CD4-positive, alpha-beta T cell treated with Interferon alpha-2 for 1 hour (primary cell): ENCODE measurements at places on chromosomes 7 and 10.

DNA sequence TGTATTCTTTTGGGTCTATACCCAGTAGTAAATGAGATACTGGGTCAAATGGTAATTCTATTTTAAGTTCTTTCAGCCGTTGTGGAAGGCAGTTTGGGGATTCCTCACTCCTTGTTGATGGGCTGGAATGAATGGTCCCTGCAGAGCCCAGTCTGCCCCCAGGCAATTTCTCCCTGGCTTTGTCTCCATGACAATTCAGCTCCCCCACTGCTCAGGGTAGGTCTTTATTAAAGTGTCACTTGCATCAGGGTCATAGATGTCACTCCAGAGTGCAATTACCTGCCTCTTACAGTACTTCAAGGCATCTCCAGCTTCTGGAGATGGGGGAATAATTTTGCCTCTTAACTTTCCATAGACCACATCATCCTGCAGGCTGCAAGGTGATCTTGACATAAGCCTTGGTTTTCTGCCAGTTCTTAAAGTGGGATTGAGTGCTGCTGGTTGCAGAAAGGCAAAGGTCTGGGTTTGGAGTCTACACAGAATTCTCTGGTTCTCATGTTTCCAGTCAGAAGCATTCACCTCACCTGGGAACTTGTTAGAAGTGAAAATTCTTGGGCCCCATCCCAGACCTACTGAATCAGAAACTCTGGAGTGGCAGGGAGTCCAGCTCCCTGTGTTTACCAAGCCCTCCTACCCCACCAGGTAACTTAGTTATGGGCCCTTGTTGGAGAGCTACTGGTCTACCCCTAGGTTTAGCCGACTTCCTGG is 442.4 kb downstream of the GALNT17 start:
- DNase-seq = no peak

GRCh38 chr7:92246360-92247101 is 757 bp downstream of the ANKIB1 start:
- DNase-seq = peak; percentile 6

- DNase-seq = no peak
Observed at GRCh38 chr10:111548084-111548726, 471.4 kb downstream of the ADRA2A start.

GRCh38 chr10:103855424-103855823 is at the start of gene SH3PXD2A:
TSS of gene SH3PXD2A (minus strand) at chr10:103855576. CDS start at chr10:103855266, 310 bp downstream.
- DNase-seq = no peak

GRCh38 chr7:22948770-22949169 is 65.2 kb downstream of the HYCC1 start:
- DNase-seq = no peak

GRCh38 chr10:30782537-30783461 is 153.2 kb upstream of the LYZL2 start:
- DNase-seq = no peak

DNA sequence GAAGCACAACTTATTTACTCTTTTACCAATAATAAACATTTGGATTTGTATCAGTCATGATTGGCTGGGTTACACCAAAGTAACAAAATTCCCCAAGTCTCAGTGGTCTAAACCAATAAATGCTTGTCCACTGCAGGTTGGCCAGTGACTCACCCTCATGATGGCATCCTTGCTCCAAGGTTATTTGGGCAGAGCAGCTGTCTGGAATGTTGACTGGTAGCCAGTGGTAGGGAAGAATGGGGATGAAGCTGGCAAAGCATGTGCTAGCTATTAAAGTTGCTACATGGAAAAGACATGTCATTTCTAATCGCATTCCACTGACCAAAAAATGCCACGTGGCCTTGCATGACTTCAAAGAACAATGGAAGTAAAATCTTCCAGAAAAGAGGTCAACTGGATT is 1168.7 kb upstream of the CELF2 start:
- no peak for DNase-seq

DNA sequence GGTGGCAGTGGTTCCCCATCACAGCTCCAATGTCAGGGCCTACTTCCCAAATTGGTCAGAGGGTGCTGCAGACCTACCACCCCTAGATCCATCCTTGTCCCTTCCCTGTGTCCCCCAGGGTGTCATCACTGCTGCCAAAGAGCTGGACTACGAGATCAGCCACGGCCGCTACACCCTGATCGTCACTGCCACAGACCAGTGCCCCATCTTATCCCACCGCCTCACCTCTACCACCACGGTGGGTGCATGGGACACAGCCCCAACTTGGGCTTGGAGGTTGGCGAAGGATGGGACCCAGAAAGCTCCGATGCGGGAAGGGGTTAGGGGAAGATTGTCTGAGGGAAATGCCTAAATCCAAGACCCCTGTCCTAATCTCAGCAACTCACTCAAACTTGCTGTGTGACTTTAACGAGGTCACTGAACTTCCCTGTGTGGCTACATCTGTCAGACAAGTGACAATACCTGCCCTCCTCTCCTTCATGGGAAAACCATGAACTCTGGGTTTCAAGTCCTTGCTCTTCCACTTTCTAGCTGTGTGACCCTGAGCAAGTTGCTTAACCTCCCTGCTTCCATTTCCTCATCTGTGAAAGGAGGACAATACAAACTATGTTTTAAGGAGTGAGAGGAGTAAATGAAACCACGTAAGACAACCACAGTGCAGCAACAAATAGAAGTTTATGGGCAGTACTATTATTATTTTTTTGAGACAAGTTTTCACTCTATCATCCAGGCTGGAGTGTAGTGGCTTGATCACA is 4.9 kb upstream of the VSIR start:
- no peak for DNase-seq
